ENCODE measurements at places on chromosomes 13 and 19.

DNA sequence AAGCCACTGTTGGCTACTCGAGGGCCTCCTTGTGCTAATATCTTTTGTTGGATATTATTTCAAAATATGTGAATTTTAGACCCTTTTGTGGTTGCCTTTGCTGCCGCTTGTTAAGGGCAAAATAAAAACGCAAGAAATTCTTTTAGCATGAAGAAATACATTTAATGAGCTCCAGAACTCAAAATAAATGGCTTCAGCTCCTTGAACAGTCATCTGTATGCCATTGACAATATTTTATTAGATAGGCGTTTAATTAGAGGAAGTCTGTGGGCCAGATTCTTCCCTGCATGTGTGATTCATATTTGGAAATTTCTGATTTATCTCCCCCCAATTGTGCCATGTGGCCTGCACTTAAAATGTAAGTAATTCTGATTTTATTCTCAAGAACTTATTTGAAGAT, 177.2 kb downstream of the STK24 start:
- no peak for DNase-seq

DNA sequence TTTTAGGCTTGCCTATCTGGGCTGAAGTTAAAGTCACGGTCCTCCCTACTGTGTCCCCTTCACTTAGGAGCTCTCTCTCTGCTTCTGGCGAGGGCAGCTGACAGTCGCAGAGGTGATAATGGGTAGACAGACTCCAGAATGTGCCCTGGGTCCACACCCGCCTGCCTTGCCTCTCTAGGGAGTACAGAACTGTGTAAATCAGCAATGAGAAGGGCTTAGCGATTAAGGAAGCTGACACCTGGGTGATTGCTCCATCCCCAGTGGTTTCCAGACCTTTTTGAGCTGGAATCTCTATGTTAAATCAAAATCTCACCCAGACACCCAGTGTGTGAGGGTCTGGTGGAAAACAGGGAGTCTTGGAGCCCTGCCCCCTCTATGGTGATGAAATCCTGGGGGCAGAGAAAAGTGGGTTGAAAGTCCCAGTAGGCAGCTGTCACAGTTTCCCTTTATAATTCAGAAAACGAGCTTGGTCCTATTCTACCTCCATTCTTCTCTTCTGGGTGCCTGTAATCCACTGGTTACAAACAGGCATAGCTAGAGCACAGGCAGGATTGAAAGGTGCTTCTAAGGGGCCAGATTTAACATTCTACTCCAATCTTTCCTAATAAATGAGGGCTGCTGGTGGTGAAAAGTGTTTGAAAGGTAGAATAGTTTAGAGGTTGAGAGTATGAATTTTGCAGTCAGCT, 46.9 kb downstream of the OLFM4 start:
- DNase-seq = no peak

DNA sequence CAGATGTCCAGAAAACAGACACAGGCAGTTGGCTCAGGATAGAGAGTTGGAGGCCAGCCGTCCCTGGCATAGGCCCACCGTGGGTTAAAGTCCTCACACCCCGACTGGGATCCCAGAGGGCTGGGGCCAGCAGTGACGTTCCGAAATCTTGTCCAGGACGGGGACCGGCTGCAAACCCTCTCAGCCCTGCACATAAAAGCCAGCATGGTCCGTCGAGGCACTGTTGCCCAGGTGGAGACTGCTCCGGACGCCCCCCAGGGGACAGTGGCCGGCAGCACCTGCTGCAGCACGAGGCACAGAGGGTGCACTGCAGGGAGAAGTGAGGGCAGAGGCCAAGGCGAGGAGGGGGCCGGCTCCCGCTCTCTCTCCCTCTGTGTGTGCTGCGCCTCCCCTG, 4.3 kb upstream of the IFNL2 start:
- no peak for DNase-seq

DNA sequence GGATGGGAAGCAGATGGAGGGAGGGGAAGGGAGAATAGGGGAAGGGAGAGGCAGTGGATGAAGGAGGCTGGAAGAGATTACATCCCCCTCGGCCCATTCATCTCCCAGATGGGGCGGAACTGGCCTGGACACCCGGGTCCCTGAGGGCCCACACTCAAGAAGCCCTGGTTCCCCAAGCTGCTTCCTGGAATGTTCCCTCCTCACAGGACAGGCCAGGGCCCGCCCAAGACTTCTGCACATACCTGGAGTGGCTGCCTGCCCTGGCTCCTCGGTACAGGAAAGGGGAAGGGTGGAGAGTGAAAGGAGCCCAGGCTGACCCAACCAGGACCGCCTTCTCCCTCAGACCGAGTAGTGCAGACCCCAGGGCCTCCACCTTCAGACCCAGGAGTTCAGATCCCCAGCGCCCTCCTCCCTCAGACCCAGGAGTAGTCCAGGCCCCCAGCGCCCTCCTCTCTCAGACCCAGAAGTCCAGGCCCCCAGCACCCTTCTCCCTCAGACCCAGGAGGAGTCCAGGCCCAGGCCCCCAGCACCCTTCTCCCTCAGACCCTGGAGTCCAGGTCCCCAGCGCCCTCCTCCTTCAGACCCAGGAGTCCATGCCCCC, 489 bp downstream of the NTF4 start:
- no peak for DNase-seq

DNA sequence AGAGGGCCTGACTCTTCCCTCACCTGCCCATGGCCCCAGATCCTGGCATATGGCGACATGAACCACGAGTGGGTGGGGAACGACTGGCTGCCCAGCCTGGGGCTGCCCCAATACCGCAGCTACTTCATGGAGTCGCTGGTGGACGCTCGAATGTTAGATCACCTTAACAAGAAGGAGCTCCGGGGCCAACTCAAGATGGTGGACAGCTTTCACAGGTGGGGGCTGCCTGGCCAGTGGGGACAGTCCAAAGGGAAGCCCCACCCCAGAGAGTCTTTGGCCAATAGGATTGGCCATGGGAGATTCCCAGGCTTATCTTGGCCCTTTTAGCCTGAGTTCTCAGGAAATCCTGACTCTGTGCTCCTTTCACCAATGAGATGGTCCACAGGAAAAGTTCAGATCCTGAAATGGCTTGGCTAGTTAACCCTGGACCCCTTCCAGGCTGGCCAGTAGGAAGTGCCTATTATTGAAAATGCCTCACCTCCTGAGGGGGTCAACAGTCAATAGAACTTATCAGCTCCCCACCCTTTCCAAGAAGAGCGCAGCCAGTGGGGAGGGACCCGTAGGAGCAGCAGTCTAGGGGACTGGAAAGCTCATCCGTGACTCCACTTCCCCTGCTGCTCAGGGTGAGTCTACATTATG, 7.0 kb downstream of the HRC start:
- DNase-seq = no peak

GRCh38 chr13:59210543-59210942, 953.2 kb downstream of the DIAPH3 start:
- DNase-seq = no peak

- DNase-seq = no peak
Measured at GRCh38 chr19:18648973-18649315, 12.1 kb downstream of the KLHL26 start.

DNA sequence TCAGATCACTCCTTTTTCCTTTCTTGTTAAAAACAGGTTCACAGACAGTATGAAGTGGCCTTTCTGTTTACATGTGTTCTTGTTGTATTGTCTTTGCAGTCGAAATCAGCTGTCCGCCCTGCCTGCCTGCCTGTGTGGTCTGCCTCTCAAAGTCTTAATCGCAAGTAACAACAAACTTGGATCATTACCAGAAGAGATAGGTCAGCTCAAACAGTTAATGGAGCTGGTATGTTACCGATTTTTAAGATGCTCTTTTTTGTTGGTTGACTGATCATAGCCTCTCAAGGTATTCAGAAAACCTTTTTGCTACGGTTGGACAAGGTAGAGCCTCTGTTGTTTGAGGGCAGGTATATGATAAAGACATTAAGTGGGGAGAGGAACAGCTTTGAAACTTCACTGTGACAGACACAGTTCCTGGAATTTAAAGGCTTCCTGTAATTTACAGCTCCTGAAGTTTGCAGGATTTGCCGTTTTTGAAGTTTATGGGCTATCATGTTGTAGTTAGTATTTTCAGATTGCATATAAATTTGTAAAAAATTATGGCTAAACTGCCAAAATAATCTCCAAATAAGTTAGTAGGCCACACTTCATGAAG, 116.1 kb downstream of the LRCH1 start:
- DNase-seq = no peak

- DNase-seq = no peak
Measured at GRCh38 chr13:44386913-44387556, 13.4 kb downstream of the SERP2 start.

- DNase-seq = no peak
Measured at GRCh38 chr19:43667876-43668405, 2.0 kb downstream of the PLAUR start.

GRCh38 chr13:33206425-33206824, 79.1 kb downstream of the STARD13 start:
- no peak for DNase-seq

GRCh38 chr13:21637296-21637695, 33.3 kb upstream of the MICU2 start:
- DNase-seq = no peak

DNA sequence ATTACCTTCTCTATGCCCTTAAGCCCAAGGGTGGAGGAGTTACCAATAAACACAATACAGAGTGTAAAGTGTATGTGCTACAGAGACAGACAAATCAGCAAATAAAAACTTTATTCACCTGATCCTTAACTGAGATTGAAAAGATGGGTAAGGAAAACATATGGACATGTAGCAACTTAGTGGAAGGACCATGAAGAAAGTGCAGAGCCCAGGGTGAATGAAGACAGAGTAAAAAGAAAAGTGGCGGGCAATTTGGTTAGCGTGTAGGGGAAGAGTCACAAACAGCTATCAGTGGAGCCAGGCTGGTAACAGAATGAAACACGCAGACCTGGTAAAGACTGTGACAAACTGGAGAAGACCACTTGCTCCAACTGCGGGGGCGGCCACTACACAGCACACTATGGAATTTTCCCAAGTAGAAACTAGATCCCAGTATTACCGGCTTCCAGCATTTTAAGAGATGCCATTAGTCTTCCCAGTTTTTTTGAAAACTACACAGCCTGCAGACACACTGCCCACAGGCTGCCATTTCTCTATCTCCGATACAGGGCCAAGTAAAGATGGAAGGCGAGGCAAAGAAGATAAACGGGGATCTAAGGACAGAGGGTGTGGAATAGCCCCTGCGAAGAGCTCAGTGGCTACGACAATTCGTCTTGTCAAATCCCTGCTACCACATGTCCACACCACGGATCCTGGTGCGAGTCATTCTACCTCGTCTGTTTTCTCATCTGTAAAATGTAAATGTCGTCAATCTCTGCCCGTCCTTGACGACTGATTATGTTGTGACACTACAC, 1.2 kb downstream of the UQCRFS1 start:
- no peak for DNase-seq

DNA sequence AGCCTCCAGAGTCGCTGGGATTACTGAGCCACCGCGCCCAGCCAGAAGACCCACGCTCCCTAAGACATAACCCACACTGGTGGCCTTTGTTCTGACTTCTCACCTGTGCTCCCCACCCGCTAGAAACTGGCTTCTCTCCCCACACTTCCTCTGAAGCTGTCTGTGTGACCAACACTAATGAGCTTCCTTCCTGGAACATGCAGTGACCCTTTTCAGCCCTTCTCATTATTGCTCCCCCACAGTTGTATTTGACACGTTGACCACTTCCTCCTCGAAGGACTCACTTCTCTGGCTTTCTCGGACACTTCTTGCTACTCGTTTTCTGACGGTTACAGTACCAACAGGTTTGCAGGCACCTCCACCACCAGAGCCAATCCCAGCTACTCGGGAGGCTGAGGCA, 10.9 kb downstream of the NCR1 start:
- no peak for DNase-seq

DNA sequence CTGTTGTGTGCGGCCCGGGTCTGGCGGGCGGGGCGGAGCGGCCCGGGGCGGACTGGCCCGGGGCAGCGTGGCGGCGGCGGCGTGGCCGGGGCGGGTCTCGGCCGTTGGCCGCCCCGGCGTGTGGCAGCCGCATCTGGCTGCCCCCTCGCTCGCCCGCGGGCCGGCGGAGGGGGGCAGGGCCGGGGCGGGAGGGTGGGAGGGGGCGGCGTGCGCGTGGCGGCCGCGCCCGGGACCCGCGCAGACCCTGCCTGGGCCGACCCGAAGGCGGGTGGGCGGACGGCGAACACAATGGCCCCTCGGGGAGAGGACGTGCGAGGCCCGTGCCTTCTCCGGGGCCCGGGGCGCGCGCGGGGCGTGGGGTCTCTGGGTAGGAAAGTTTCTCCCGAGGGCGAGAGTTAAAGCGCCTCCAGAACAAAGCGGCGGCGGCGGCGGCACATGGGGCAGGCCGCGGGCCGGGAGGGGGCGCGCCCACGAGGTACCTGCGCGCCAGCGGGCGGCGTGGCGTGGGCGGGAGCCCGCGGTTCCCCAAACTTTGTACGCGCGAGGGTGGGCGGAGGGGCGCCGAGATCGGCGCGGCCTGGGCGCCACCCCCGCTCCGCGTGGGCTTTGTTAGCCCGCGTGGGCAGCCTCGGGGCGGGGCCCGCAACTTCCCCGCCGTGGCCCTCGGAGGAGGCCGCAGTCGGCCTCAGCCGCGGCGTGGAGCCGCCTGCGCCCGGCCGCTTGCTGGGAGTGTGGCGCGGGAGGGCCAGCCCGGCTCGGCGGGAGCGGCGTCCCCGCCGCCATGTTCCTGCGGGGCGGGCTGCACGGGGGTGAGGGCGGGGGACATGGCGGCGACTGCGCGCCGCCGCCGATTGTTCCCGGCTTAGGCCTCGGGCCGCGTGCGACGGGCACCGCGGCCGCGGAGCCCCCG, 764 bp downstream of the MIR17HG start:
- peak; percentile 81 for DNase-seq

GRCh38 chr13:40794414-40795368, 5.3 kb downstream of the SLC25A15 start:
- DNase-seq = no peak

DNA sequence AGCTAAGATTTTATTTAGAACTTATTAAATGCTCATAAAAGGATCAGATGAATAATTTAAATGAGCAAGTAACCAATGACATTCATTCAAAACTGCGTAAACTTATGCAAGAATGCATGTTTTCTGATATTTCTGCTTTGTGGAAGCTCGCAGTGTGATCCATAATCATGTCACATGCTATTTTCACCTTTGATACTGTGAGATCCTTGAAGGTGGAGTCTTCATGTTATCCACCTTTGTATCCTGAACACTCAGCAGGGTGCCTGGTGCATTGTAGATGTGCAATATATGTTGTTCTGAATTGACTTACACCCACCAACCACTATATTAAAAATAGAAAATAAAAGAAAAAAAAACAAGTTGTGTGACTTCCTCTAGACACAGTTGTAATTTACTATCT, 333.5 kb downstream of the DCT start:
- no peak for DNase-seq

DNA sequence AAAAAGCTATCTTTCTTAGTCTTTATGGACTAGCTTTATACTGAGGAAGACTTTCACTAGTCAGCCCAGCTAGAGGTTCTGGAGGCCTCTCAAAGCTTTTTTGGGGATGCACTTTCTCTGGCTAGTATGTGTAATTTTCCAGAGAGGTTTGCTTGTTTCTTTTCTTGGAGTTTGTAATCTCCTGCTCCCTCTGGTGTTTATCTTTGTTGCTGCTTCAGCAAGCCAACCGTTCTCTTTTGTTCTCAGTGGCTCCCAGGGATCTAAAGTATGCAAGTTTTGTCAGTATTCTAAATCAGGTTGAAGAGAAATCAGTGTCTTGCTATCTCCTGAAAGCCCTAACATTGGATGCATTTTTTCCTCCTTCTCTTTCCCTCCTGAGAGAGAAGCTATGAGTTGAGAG, 121.1 kb upstream of the MYO16 start:
- no peak for DNase-seq

GRCh38 chr13:75769141-75769905, 133.2 kb downstream of the LMO7 start:
- DNase-seq = no peak

GRCh38 chr19:51802775-51803174, 7.8 kb downstream of the FPR3 start:
- no peak for DNase-seq
